Stimulated activated CD4-positive, alpha-beta T cell treated with anti-CD3 and anti-CD28 coated beads, TNF-alpha, amount 100 ng/mL, for 1 hour (primary cell): ENCODE measurements at places on chromosomes 7 and 10.

GRCh38 chr7:26743205-26743604, 121.2 kb downstream of the SKAP2 start:
- DNase-seq: no peak

- DNase-seq: no peak
Measured at GRCh38 chr7:47697543-47697942, 115.6 kb upstream of the TNS3 start.

- DNase-seq: no peak
Measured at GRCh38 chr10:62424026-62424425, 49.9 kb downstream of the ZNF365 start.

- no peak for DNase-seq
Measured at GRCh38 chr10:10564081-10564794, 453.4 kb upstream of the CELF2 start.

DNA sequence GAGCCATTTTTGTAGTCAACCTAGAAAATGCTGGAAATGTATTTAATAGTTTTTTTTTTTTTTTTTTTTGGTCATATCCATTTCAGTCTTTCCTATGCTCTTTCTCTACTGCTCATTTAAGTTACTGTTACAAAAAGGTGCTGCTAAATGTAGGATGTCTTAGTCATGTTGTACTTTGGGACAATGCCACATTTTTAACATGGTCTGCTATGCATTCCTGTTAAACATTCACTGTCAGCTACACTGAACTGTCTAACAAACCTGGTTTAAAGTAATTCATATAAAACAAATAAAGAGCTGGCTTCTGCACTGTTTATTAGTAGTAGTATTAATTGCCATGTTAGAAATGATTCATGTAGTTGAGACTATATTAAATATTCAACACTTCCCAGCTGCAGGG, 108.6 kb downstream of the NSUN6 start:
- DNase-seq: no peak

- DNase-seq: no peak
Measured at GRCh38 chr10:72852508-72852907, 41.0 kb upstream of the OIT3 start.

DNA sequence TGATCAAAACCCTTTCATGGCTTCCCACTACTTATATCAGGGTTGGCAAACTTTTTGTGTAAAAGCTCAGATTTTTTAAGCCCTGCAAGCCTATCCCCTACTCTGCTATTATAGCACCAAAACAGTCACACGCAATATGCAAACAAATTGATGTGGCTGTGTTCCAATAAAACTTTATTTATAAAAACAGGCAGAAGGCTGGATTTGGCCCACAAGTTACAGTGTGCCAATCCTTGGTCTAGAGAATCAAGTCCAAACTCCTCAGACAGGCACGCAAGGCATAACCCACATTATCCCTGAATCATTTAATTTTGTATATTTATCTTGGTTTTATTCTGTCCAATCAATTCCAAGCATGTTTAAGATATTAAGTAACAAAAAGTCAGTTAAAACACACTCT, 71.9 kb downstream of the SGMS1 start:
- DNase-seq: no peak

- no peak for DNase-seq
Measured at GRCh38 chr10:102670871-102671434, 26.7 kb downstream of the TRIM8 start.

DNA sequence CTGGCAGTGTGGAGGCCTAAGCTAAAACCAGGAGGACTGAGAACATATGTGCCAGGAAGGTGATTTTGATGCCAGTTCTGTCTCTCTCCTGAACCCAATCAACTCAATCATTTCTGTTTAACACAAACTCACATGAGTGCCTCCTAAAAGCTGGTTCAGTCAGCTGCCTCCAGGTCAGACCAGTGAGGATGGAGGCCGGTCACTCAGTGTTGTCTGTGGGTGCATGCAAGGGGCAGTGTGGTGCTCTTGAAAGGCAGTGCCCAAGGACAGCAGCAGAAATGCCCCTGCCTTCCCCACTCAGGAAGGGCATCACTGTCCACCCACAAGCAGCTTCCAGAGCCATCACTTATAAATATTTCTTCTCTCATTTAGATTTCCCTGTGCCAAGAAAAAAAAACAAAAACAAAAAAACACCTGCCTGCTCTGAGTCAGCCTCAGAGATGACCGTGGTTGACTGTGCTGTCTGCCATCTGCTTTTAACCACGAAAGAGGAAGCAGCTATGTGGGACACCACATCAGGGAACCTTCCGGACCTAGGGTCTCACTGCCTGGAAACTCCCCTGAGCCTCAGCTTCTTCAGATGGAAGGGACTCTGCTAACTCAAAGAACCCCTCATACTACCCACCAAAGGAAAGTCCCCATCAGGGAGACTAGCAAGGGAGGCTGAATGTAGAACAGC, 39.1 kb downstream of the VOPP1 start:
- peak; percentile 44 for DNase-seq

DNA sequence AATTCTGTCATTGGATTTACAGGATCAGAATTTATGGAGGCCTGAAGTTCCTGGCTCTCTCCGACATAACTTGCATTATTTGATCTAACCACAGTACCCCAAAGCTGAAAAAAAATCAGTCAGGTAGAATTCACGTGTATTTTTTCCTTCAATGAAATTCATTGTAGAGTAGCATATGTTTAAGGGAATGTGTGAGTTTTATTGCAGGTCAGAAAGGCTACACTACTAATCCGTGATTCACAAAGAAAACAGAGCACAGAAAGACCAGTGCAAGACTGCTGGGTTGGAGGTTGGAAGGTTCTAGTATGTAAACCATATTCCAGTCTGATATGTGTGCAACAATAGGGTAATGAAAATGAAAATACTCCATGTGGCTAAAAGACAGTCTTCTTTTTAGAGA, 247.0 kb upstream of the FERD3L start:
- no peak for DNase-seq

- DNase-seq: no peak
Measured at GRCh38 chr7:151553356-151553755, 33.7 kb upstream of the RHEB start.

- no peak for DNase-seq
Measured at GRCh38 chr10:34864149-34865067, 49.3 kb upstream of the PARD3 start.

DNA sequence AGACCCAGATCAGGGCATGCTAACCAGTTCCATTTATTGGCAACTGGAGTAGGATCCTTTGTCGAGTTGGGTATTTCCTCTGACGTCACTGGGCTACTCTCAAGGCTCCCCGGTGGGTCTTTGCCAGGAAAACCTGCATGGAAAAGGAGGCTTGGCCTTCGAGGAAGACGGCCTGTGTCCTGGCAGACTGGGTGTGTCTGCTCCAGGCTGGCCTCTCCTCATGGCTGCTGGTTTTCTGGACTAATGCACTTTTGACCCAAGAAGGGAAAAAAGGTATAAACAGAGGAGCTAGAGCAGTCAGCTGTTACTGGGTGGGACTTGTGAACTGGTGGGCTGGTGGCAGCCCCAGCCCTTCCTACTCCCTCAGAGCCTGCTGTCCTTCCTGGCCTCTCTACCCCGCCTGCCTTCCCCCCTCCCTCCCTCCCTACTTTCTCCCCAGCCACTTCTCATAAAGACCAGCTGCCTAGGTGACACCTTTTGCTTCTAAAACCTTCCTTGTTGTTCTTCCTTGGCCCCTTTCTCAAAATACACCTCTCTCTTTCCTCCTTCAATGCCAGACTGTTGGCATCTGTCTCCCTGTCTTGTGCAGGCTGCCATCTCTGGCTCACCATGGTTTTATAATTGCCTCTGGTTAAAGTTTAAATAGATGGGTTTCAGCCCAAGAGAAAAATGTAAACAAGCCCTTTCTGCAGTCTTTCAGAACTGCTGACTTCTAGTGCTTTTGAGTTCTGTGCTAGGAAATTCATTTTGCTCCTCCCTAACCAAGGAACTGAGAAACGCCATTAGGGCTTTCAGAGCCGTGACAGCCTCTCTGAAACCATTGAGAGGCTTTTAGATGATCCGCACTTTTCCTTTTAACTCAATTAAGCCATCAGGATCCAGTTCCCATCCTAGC, 101.8 kb upstream of the MKLN1 start:
- no peak for DNase-seq

- DNase-seq: no peak
Measured at GRCh38 chr10:59126261-59126660, 50.2 kb upstream of the PHYHIPL start.
